ENCODE measurements at places on chromosomes 13 and 19.

DNA sequence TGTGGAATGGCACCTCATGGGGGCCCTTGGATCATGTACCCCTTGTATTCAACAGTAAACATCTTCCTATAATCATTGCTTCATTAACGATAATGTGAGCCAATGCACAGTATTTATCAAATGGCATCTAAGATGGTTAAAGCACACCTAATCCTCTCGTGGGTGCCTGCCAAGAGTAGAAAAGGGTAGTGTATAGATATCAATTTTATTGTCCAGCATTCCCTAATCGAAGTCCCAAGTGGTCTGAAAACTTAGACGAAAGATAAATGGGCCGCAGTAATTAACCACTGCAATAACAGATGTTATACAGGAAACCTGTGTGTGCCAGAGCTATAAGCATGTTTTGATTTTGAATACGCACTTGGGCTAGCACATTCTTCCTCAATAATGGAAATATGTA lies 667 bp upstream of the MBNL2 start:
- no peak for DNase-seq

DNA sequence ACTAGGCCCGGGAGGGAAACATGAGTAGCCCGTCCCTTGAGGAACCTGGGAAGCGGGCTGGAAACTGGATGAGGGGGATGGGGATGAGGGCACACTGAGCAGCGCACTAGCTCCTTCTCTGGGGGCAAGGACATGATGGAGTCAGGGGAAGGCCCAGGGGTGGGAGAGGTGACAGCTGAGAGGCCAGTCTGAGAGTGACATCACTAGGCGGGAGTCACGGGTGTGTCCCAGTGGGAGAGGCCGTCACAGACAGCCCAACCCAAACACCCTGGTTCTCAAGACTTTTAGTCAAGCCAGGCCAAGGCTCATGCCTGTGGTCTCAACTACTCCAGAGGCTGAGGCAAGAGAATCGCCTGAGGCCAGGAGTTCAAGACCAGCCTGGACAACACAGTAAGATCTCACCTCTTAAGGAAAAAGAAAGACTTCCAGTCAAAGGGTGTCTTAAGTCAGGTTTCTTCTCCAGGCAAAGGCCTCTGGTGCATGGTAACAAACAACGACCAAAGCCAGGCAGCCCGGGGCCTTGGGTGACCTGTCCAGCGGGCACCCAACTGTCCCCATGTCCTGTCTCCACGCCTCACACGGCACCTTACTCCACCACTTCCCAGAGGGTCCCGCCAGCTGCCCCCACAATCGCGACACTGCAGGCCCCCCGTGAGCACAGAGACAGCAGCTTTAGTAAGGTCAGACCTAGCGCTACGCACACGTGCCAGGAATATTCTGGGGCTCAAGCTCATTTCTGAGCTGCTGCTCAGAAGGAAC lies 25.5 kb upstream of the TIMM44 start:
- no peak for DNase-seq

GRCh38 chr13:64041296-64041695 lies 2625.6 kb upstream of the PCDH20 start:
- no peak for DNase-seq

- DNase-seq = no peak
Observed at GRCh38 chr13:43877766-43878165, 1.8 kb downstream of the CCDC122 start.

DNA sequence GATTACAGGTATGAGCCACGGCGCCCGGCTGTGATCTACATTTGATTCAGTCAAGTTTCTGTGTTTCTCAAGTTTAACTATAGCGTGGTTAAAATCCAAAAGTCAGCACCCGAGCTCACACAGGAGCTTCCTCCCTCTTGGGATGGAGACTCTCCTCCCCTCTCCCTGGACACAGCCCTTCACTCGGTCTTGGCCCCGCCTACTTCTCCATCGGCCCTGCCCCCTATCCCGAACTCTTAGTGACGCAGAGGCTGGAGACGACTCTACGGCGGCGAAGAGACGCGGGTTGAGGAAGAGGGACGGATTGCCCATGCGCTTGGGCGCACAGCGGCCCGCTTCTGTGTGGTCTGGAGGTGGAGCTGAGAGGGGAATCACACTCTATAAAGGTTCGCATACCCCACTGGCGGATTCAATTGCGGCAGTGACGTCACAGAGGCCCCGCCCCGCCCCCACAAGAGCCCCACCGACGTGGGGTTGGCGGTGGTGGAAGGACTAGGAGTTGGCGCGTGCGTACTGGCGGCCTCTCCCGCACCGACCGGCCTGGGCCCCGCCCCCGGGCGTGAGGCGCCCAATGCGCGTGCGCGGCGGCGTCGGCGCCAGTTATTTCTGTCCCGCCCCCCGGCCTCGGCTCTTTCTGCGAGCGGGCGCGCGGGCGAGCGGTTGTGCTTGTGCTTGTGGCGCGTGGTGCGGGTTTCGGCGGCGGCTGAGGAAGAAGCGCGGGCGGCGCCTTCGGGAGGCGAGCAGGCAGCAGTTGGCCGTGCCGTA lies at the start of gene TRIM28:
TSS of gene TRIM28 (plus strand) at position 239 of the 765 bp plus-strand sequence. CDS start 694 bp downstream, outside the sequence.
- peak; percentile 100 for DNase-seq

GRCh38 chr19:52535771-52536447 lies 8.4 kb downstream of the ZNF808 start:
- DNase-seq = peak; percentile 94

- no peak for DNase-seq
Observed at GRCh38 chr13:37173214-37173613, 67.8 kb upstream of the CSNK1A1L start.

DNA sequence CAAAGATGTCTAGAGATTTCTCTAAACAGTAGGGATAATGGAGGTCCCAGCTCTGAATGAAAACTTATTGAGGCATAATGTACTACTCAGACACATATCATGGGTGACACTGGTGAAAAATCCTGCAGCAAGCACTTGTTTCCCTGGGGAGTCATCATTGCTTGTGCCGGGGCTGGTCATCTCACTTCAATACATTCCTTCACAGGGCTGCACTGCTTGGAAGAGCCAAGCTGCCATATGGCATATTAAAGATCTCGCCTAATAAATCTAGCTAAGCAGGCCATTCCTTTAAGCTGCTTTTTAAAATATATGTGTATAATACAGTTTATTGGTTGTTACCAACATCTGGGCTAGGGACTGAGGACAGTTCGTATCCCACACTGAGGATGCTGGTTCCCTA lies 332.2 kb upstream of the GPC6 start:
- DNase-seq = no peak

DNA sequence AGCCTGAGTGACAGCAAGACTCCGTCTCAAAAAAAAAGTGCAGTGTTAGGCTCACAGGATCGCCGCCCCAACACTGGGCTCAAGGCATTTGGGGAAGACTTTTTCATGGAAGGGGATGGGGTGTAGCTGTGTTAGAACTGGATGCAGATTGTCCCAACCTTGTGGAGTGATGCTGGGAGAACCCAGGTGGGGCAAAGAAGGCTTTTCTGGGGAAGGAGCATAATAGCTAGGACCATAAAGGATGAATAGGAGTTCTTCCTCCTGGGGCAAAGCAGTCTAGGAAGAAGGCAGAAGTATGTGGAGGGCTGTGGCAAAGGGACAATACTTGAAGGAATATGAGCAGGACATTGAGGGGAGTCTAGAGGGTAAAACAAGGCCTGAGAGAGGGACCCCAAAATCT lies 11.2 kb downstream of the TLE6 start:
- no peak for DNase-seq

DNA sequence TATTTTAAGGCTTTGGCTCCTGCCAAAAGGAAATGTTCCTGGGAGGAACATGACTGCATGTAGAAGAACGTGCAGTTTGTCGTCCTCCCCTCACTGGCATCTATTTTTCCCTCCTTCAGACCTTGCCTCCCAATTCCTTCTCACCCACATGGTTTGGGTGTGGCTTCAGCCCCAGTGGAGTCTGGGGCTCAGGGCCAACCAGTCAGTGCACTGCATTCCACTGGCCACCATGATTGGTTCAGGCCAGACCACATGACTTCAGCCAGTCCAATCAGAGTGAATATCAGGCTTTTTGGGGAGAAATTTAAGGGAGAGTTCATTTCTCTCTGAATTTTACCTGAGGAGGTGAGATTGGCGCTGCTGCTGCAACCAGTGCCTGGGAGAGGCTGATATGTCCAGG lies 171.6 kb downstream of the ZIC5 start:
- DNase-seq = no peak

GRCh38 chr13:93982179-93982918 lies 497.1 kb downstream of the DCT start:
- DNase-seq = no peak

GRCh38 chr13:99418103-99418842 lies 83.0 kb upstream of the TM9SF2 start:
- DNase-seq = no peak

GRCh38 chr13:33487575-33488243 lies 202.2 kb upstream of the STARD13 start:
- DNase-seq = no peak

GRCh38 chr13:24168979-24169378 lies 8.5 kb downstream of the SPATA13 start:
- DNase-seq = no peak

- DNase-seq = no peak
Observed at GRCh38 chr13:114021464-114022308, 47.8 kb upstream of the C13orf46 start.

- no peak for DNase-seq
Observed at GRCh38 chr13:23992781-23993679, 95.7 kb upstream of the C1QTNF9B start.

DNA sequence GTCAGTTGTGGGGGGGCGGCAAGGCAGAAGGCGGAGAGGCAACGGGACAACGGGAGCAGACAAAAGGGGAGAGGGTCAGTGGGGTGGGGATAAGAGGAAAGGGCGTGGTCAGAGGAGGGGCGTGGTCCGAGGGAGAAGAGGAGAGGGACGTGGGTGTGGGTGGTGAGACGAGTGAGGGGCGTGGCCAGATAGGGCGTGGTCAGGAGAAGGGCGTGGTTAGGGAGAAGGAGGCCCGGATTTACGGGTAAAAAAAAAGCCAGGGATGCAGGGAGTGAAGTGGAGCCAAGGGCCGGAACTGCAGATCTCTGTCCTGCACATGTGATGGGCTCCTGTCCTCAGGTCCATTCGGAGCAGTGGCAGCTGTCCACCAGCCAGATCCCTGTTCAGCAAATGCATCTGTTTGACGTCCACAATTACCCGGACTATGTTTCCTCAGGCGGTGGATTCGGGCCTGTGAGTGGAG lies 21.5 kb downstream of the CPT1C start:
- no peak for DNase-seq

Data from activated naive CD4-positive, alpha-beta T cell treated with anti-CD3 and anti-CD28 coated beads for 36 hours (primary cell).